Upper lobe of right lung (tissue), 1 donor: ENCODE measurements at places on chromosomes 13 and 19. TPM values are rescaled to one million over a fixed set of nuclear protein-coding genes. Genes with fewer than 3 reads are reported as not detected.

RDH8 gene
- not detected for total RNA-seq

GRCh38 chr19:8501516-8501915, 924 bp downstream of the PRAM1 start:
- no peaks in the 10 kb centered on the region for H3K27me3 ChIP-seq
- peaks cover 13% of the 10 kb centered on the region for H3K4me1 ChIP-seq
- no peak for DNase-seq

GRCh38 chr19:10612499-10613119, 12.7 kb upstream of the SLC44A2 start:
- no peak overlapping the region for H3K4me3 ChIP-seq
- H3K4me1 ChIP-seq, result peaks cover 54% of the 10 kb centered on the region
- peak; percentile 91 for DNase-seq
- no peaks in the 10 kb centered on the region for H3K27me3 ChIP-seq

GRCh38 chr13:71218960-71219359, 648.0 kb downstream of the DACH1 start:
- H3K4me1 ChIP-seq, result no peaks in the 10 kb centered on the region
- H3K36me3 ChIP-seq, result no peaks in the 10 kb centered on the region
- no peak for DNase-seq
- no peak overlapping the region for H3K27ac ChIP-seq
- no peaks in the 10 kb centered on the region for H3K27me3 ChIP-seq

DNA sequence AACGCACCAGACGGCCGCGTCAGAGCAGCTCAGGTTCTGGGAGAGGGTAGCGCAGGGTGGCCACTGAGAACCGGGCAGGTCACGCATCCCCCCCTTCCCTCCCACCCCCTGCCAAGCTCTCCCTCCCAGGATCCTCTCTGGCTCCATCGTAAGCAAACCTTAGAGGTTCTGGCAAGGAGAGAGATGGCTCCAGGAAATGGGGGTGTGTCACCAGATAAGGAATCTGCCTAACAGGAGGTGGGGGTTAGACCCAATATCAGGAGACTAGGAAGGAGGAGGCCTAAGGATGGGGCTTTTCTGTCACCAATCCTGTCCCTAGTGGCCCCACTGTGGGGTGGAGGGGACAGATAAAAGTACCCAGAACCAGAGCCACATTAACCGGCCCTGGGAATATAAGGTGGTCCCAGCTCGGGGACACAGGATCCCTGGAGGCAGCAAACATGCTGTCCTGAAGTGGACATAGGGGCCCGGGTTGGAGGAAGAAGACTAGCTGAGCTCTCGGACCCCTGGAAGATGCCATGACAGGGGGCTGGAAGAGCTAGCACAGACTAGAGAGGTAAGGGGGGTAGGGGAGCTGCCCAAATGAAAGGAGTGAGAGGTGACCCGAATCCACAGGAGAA, 1.9 kb downstream of the PPP1R12C start:
- no peaks in the 10 kb centered on the region for H3K27me3 ChIP-seq
- H3K4me3 ChIP-seq, result peak overlapping the region; percentile 84
- H3K4me1 ChIP-seq, result peaks cover 30% of the 10 kb centered on the region
- H3K27ac ChIP-seq, result no peak overlapping the region

DNA sequence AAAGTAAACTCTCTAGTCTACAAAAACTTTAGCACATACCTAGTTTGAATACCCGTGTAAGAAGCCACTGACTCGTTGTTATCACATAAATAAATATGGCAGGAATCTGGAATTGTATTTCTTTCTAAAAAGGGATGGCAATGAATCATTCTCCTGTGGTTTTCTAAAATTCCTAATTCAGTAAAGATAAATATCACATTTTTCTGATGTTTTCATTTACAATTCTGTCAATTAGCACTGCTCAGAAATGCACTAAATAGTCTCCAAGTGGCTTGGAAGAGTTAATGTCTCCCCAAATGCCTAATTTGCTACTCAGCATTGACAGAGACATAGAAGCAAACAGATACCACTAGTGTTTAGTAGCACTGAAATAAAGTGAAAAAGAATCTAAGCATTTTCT, 547.7 kb upstream of the SLITRK1 start:
- no peak overlapping the region for H3K27ac ChIP-seq
- no peaks in the 10 kb centered on the region for H3K27me3 ChIP-seq
- no peak overlapping the region for H3K4me3 ChIP-seq
- no peak for DNase-seq
- no peaks in the 10 kb centered on the region for H3K4me1 ChIP-seq

GRCh38 chr13:110197026-110197425, 109.9 kb downstream of the COL4A1 start:
- H3K27ac ChIP-seq, result no peak overlapping the region
- H3K36me3 ChIP-seq, result peaks cover 49% of the 10 kb centered on the region
- no peaks in the 10 kb centered on the region for H3K27me3 ChIP-seq

DNA sequence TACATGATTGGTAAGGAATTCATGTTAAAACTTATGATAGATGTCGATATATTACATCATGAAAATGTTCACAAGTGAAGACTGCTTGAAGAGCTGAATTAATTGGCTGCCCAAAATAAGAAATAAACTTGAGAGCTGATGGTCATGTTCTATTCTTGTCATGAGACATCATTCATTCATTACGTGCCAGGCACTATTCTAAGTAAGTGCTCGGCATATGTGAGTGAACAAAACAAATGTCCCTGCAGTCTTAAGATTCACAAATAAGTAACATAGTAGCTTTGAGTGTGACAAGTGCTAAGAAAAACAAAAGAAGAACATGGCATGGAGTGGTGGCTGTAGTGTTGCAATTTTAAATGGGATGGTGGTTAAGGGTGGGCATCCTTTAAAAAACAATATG, 329.3 kb downstream of the SUCLA2 start:
- no peak overlapping the region for H3K4me3 ChIP-seq
- no peaks in the 10 kb centered on the region for H3K27me3 ChIP-seq
- no peak for DNase-seq
- no peaks in the 10 kb centered on the region for H3K4me1 ChIP-seq
- no peaks in the 10 kb centered on the region for H3K36me3 ChIP-seq
- no peak overlapping the region for H3K27ac ChIP-seq
